ENCODE measurements at places on chromosomes 6 and 20.

- DNase-seq: no peak
Measured at GRCh38 chr6:4901386-4902061, 102.3 kb downstream of the RPP40 start.

- no peak for DNase-seq
Measured at GRCh38 chr6:33992191-33992590, 153.7 kb downstream of the GRM4 start.

DNA sequence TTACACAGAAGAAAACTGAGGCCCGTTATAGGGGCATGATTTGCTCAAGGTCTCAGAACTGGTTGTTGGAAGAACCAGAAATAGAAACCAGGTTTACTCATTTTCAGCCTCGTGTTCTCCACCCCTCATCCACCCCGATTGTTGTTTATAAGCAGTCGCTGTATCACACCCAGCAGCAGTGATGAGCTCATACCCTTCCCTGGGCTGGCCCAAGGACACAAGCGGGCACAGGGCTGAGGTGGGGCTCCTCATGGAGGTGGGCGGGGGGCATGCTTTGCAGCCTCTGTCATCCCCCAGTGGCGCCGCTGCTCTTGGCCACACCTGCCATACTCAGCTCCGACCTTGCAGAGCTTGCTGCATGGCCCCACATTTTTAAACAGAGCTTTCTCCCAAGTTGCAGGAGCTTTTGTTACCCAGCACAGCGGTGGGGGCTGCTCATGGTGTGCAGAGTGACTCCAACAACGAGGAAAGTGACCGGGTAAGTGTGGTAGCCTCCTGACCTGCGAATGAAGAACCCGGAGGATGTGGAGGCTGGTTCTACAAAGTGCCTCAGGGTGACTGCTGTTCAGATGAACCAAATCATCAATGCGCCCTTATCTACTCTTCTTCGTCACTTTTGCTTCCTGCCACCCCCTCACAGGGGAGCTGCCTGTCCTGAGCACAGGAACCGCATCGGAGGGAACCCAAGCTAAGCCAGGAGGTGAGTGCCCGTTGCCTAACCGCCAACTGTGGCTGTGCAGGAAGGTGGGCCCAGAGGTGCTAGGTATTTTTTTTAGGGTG is 43.6 kb upstream of the NKX2-2 start:
- DNase-seq: no peak

- no peak for DNase-seq
Measured at GRCh38 chr6:8679823-8680222, 244.5 kb upstream of the SLC35B3 start.

DNA sequence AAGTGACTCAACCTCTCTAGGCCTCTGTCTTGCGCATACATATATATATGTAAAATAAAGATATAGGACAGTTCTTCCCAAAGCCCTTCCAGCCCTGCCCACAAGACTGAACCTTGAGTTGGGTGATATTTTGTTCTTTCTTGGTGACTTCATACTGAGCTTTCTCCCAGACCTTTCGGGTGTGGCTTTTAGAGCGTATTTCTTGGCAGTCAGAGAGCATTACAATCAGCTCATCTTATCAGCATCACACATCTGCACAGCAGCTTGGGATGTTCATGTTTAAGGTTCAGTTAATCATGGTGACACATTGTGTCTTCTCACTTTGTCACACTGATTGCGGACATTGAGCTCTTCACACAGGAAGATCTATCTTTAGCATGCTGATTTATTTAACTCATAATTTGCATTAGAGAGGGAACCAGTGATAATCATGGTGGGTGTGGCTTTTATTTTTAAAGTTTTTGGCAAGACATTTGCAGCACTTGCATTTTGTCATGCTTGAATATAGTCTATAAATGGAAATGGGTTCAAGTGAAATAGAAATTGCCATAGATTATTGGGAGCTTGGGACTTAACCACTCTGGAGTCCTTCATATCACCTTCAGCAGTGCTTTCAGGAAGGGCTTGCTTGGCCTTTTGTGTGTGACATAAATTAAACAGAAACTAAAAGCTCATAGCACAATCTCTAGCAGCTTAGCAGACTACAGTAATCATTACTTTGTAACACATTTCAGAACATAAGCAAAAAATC is 8.3 kb downstream of the KIF3B start:
- DNase-seq: no peak
